ENCODE measurements at places on chromosomes 1 and 21.

- no peak for DNase-seq
Observed at GRCh38 chr21:39531840-39532239, 80.1 kb downstream of the SH3BGR start.

DNA sequence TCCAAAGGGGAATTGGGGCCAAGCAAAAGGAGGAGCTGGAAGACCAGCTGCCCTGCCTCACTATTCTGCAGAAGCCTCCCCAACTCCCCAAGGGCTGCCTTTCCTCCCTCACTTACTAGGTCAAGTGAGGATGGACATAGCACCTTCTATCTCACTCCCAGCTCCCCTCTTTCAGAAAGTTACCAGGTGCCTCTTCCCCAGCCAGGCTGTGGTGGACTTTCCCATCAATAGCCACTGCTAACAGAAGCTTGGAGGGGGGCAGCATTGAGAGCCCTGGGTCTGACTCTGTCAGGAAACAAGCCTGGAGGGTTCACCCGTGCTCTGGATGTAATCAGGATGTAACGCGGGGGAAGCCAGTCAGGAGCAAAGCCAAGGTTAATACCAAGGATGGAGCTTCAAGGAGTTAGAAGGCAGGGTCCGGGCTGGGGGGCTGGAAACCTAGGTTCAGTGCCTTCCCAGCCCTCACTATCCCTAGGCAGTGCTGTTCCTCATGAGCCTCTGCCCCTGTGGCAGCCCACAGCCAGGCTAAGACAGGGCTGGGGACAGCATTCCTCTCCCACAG is 127.8 kb upstream of the NGF start:
- DNase-seq = no peak

GRCh38 chr1:185871627-185872150 is 137.5 kb downstream of the HMCN1 start:
- no peak for DNase-seq

GRCh38 chr1:89757532-89757931 is 63.3 kb upstream of the LRRC8D start:
- DNase-seq = peak; percentile 32

- no peak for DNase-seq
Observed at GRCh38 chr1:214740471-214740870, 137.5 kb downstream of the CENPF start.
